ENCODE measurements at places on chromosomes 6 and 20.
A peak's percentile ranks its signal among the peaks of the same experiment; 100 is the strongest.

GRCh38 chr20:47719625-47720024 is 65.7 kb downstream of the SULF2 start:
- no peak for DNase-seq

- no peak for DNase-seq
These were observed 59.6 kb downstream of the MYB start for GRCh38 chr6:135240711-135241110.

GRCh38 chr6:40336940-40337760 is 250.0 kb downstream of the LRFN2 start:
- no peak for DNase-seq

- no peak for DNase-seq
These were observed 55.7 kb upstream of the NKX2-2 start for GRCh38 chr20:21569586-21569985.

DNA sequence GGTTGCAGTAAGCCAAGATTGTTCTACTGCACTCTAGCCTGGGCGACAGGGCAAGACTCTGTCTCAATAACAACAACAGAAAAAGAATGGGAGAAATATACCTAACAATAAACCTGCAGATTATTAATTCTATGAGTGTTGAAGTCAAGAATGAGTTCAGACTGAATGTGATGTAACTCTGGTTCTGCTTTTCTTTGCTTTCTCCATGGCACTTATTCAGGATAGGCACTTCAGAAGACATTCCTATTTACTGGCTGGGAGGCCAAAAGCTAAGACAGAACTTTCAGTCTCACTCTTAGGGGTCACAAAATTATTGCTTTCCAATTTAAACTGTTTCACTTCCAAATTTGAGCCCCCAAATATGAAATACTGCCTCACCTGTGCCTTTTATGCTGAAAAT is 15.7 kb upstream of the PRIM2 start:
- no peak for DNase-seq

DNA sequence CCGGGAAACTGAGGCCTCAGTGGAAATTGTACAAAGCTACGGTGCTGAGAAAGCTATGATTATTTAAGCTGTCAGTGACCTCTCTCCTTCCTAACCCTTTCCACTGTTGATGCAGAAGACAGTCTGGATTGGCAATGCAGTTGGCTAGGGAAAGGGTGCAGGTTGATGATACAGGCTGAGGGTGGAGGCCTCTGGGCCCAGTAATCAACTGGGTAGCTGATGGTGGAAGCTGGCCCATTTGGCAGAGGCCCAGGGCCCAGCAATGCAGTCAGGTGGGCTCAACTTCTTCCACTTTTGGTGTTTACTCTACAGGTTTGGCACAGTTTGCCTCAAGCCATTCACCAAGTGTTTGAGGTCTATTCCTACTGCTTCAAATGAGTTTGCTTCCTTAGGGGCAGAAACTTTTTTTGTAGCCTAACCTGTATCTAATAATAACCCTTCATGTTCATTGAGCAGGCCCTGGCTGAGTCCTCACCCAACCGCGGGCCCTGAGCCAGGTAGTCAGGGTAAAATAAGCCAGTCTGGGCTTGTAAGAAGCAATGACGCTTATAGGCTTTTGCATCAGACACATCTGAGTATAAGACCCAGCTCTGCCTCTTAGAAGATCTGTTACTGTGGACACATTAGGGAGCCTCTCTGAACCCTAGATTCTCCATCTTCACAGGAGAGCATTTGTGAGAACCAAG is 12.1 kb downstream of the BCL2L1 start:
- DNase-seq, result no peak

DNA sequence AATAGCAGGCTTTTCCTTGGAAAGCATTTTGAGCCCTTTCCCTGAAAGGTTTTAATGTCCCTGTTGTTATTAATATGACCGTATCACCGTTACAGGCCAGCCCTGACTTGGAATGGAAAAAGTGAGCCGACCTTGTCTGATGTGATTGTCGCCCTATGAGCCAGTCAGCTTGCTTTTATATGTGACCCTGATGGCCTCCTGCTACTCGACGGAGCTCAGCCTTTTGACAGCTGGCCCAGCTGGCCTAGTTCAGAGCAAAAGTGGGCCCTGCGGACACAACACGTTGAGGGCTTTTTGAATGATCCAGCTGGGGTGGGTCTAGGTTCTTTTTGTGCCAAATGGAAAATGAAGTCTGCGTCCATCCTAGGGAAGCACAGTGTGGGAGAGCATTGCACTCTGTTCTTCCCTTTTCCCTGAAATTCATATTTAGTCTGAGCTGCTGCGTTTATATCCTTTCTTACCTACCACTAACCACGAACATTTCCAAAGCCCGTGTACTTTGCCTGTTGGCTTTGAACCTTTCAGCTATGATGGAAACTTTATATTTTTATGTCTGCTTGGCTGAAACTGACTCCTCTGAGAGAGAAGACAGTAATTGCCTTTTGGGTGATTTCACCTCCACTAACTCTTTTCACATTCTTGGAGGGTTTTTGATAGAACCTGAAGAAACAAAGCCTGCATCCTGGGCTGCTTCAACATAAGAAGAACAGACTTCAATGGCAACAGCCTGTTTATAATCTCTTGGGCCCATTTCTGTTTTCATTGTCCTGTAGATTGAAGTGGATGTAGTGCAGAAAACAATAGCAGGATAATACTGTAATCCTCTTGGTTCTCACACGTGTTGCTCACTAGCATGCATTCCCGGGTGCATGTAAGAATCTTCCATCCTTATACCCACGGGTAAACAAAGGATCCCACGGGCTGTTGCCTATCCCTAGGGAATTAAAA is 121.8 kb upstream of the HDGFL1 start:
- DNase-seq, result peak; percentile 50

DNA sequence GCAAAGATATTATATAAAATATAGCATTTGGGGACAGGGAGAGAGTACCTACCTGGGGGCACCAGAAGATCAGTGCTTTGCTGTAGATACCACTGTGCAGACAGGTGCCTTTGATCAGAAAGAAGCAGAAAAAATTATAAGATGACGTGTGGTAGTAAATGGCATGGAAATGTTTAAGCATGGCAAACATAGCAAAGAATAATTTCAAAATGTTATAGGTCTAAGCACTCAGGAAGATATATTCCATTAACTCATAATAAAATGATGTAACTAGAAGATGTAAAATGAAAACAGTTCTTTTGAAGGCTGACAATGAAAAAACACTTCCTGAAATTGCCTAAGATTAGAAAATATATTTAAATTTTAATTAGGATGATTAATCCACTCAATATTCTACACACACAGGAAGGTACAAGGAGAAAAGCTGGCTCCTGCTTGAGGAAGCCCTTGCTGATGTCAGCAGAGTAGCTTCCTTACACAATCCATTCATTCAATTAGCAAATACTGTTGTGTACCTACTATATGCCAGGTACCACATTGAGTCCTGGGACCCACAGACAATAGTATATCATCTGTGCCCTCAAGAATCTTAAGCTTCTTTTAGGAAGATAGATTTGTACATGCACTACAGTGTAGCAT is 290.2 kb upstream of the CNR1 start:
- no peak for DNase-seq

GRCh38 chr6:154041001-154041400 is 2.0 kb downstream of the OPRM1 start:
- no peak for DNase-seq
